GM20000 (cell line): ENCODE measurements at places on chromosomes 7 and 10.

- no peak for DNase-seq
These were observed 30.6 kb upstream of the FGFR2 start for GRCh38 chr10:121628859-121629258.

GRCh38 chr7:48301201-48301600 is 129.9 kb downstream of the ABCA13 start:
- DNase-seq, result no peak

GRCh38 chr10:76711222-76711997 is 926.2 kb downstream of the KCNMA1 start:
- DNase-seq, result no peak

- no peak for DNase-seq
These were observed 14.9 kb upstream of the TES start for GRCh38 chr7:116195451-116195850.

DNA sequence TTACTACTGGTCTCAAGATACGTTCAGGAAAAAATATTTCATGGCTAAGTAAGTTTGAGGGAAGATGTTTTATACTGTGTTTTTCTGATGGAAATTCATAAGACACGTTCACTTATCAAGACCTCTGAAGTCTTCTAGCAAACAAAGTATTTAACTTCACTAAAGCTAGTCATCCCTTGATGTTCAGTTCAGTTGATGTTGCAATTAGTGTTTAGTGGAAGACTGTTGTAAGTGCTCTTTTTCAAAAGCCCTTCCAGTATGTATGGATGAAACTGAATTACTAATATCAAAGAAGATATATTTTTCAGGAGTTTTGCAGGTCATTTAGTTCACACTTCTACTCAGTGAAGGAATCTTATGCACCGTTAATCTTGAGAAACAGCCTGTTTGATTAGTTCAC is 25.1 kb downstream of the CUL1 start:
- DNase-seq, result no peak

- no peak for DNase-seq
These were observed 66.8 kb downstream of the LYZL2 start for GRCh38 chr10:30562787-30563186.

DNA sequence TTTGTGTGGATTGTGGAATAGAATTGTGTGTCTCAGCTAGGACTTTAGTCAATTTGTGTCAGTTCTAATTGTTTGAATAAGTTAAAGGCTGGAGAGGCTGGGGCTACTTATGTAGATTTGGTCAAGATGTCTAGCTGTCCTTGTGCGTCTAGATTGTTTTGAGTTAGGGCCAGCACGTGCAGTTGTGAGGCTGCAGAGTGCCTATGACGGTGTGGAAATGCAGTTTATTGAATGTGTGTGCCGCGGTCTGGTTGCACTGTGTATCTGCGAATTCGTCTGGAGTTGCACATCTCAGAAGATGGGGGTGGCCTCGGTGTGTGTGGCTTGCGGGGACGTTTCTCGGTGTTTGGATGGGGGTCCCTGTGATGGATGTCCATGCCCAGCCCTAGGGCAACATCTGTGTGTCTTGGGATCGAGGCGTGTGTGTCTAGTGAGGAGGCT is 10.2 kb downstream of the EMX2 start:
- DNase-seq, result no peak

GRCh38 chr10:119210633-119211032 is 3.3 kb downstream of the GRK5 start:
- DNase-seq, result no peak

GRCh38 chr7:6258440-6259182 is 13.8 kb downstream of the CYTH3 start:
- peak; percentile 46 for DNase-seq

DNA sequence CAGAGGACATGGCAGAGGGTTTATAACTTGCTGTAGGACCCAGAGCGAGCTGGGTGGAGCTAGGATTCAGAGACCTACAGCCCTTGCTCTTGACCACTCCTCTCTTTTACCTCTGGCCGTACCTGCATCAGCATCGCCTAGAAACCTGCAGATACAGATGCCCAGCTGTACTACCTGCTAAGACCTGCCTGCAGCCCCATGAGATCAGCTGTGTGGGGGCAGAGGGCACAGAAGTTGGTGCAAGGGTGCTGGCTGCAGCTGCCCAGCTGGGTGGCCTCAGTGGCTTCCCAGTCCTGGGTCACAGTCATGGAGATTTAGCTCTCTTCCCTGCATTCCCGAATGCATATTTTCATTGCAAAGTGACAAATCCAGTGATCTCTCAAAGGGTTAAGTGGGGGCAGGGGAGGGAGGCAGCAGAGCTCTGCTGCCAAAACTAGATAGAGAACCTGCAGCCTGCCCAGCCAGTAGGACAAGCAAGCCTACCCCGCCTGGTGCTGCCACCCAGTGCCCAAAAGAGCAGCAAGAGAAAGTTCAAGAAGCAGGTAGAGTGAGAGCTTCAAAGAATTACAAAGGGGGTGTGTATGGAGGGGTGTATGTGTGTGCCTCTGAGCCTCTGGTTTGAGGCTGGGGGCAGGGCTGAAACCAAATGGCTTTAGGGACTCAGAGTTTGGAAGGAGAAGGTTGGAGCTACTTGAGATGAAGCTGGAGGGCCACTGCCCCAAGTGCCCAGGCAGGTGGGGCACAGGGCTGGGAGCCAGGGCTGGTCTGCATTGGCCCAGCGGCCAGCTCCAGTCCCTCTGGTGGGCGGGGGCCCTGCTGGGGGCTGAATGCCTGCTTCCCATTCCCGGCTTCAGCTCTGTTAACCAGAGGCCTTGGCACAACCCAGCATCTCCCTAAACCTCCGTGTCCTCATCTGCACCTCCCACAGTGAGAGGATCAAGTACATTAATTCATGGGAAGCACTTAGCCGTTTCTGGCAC is 6.9 kb downstream of the FAM241B start:
- DNase-seq, result no peak

- DNase-seq, result no peak
These were observed 31.9 kb upstream of the AHR start for GRCh38 chr7:17266565-17266964.
